ENCODE measurements at places on chromosomes 2 and 18. TPM values are rescaled to one million over a fixed set of nuclear protein-coding genes. Genes with fewer than 3 reads are reported as not detected.

GRCh38 chr2:204453730-204454167 is 91.5 kb upstream of the PARD3B start:
- peak; percentile 38 for ATAC-seq

GRCh38 chr2:123808243-123808642 is 216.8 kb upstream of the CNTNAP5 start:
- ATAC-seq = no peak

- no peak for ATAC-seq
These were observed 448.7 kb upstream of the TCF4 start for GRCh38 chr18:56036741-56037140.

The NETO1 gene
- 21.0 TPM for total RNA-seq

Measured in motor neuron (in vitro differentiated cells).